ENCODE measurements at places on chromosomes 5 and 9. TPM values are rescaled to one million over a fixed set of nuclear protein-coding genes. Genes with fewer than 3 reads are reported as not detected.

Gene MYORG
- 0.92 TPM for total RNA-seq

Gene DBH
- total RNA-seq = not detected

Gene BNIP1
- 17.4 TPM for total RNA-seq

Gene GALNT12
- total RNA-seq = 12.9 TPM

Gene BTNL8
- total RNA-seq = not detected

Gene FBLL1
- total RNA-seq = 0.56 TPM

Gene OLFML2A
- 0.13 TPM for total RNA-seq

Gene FAM221B
- total RNA-seq = not detected

Gene GDF9
- total RNA-seq = 0.13 TPM

Gene OR13C2
- total RNA-seq = not detected

Gene JADE2
- 32.2 TPM for total RNA-seq

Gene FOXD4L6
- total RNA-seq = not detected

Gene SAP30L
- 43.9 TPM for total RNA-seq

Gene SPAAR
- 0.12 TPM for total RNA-seq

Gene LRRC70
- total RNA-seq = 1.3 TPM

Gene CCDC171
- total RNA-seq = 2.9 TPM

Gene ADGRD2
- total RNA-seq = not detected

Gene SMIM15
- 79.8 TPM for total RNA-seq

Gene CCDC187
- under 0.01 TPM for total RNA-seq

Gene KCNV2
- total RNA-seq = not detected

Gene TBC1D13
- 10.2 TPM for total RNA-seq

Gene REEP2
- total RNA-seq = 6.8 TPM

Gene PCDHGA7
- 4.8 TPM for total RNA-seq

Gene SURF2
- total RNA-seq = 13.9 TPM

Gene ATP10B
- not detected for total RNA-seq

Gene MTMR12
- 13.6 TPM for total RNA-seq
